ENCODE measurements at places on chromosomes 4 and X. TPM values are rescaled to one million over a fixed set of nuclear protein-coding genes. Genes with fewer than 3 reads are reported as not detected.

CT45A3 gene
- not detected for total RNA-seq

PHOX2B gene
- total RNA-seq = not detected

GYPE gene
- total RNA-seq = 1.2 TPM

NEUROG2 gene
- total RNA-seq = not detected

HGFAC gene
- not detected for total RNA-seq

TMSB15C gene
- 3.8 TPM for total RNA-seq

NAP1L5 gene
- 7.0 TPM for total RNA-seq

BEX1 gene
- total RNA-seq = 0.15 TPM

PABPC1L2A gene
- total RNA-seq = not detected

SPIN4 gene
- 4.7 TPM for total RNA-seq

JCHAIN gene
- total RNA-seq = 5.8 TPM

C1QTNF7 gene
- 0.50 TPM for total RNA-seq

HSD17B13 gene
- total RNA-seq = 0.15 TPM

DTHD1 gene
- total RNA-seq = not detected

SYAP1 gene
- 35.8 TPM for total RNA-seq

WDFY3 gene
- 72.7 TPM for total RNA-seq

ZDHHC15 gene
- total RNA-seq = under 0.01 TPM

GAGE12E gene
- not detected for total RNA-seq

MID2 gene
- total RNA-seq = 4.3 TPM

GAGE12J gene
- not detected for total RNA-seq

ESX1 gene
- not detected for total RNA-seq

GABRA4 gene
- not detected for total RNA-seq

ZNF157 gene
- total RNA-seq = under 0.01 TPM

USP17L29 gene
- not detected for total RNA-seq

SPARCL1 gene
- 1.2 TPM for total RNA-seq

BEND4 gene
- total RNA-seq = not detected

GATB gene
- total RNA-seq = 21.5 TPM

ARR3 gene
- not detected for total RNA-seq

SAP30 gene
- total RNA-seq = 38.7 TPM

EDA gene
- 0.73 TPM for total RNA-seq

IL13RA1 gene
- total RNA-seq = 65.7 TPM

TKTL2 gene
- total RNA-seq = not detected

RBM47 gene
- total RNA-seq = 1.0 TPM

LAMP2 gene
- total RNA-seq = 188 TPM

MAGT1 gene
- total RNA-seq = 135 TPM

MAGED4 gene
- total RNA-seq = 34.0 TPM

NHS gene
- total RNA-seq = 4.6 TPM

TRMT44 gene
- total RNA-seq = 19.4 TPM

DCAF4L1 gene
- total RNA-seq = under 0.01 TPM

CDKN2AIP gene
- total RNA-seq = 14.9 TPM

TCEAL9 gene
- 77.6 TPM for total RNA-seq

CSN3 gene
- total RNA-seq = not detected

SMIM10L2A gene
- 1.2 TPM for total RNA-seq

HPGD gene
- 0.33 TPM for total RNA-seq

LIMCH1 gene
- 0.83 TPM for total RNA-seq

TRIM61 gene
- 5.0 TPM for total RNA-seq

CFAP47 gene
- not detected for total RNA-seq

WDR17 gene
- total RNA-seq = 3.3 TPM

ASMT gene
- total RNA-seq = not detected

SSX2 gene
- total RNA-seq = not detected

FRAS1 gene
- total RNA-seq = 0.15 TPM

BLTP1 gene
- 129 TPM for total RNA-seq

METTL14 gene
- 23.3 TPM for total RNA-seq

CYLC1 gene
- not detected for total RNA-seq

PAGE2 gene
- not detected for total RNA-seq

ATP10D gene
- 25.3 TPM for total RNA-seq
